Colonic mucosa (tissue), 4 donors: ENCODE measurements at places on chromosomes 1 and 21. TPM values are rescaled to one million over a fixed set of nuclear protein-coding genes. Genes with fewer than 3 reads are reported as not detected.

The SLC22A15 gene
- 1.2 TPM for total RNA-seq

The CAPN8 gene
- total RNA-seq: 102 TPM

The SPOCD1 gene
- total RNA-seq: 0.45 TPM

The SH2D1B gene
- total RNA-seq: 0.27 TPM

The PRELP gene
- 2.4 TPM for total RNA-seq

The LENEP gene
- total RNA-seq: not detected

The CDC73 gene
- 45.3 TPM for total RNA-seq

The S100B gene
- total RNA-seq: 3.3 TPM

The RGS16 gene
- total RNA-seq: 0.77 TPM

The OR2T3 gene
- total RNA-seq: not detected

The C1orf174 gene
- total RNA-seq: 19.4 TPM

The SLC5A9 gene
- total RNA-seq: 1.4 TPM

The S100A5 gene
- total RNA-seq: not detected

The NMNAT2 gene
- total RNA-seq: 0.27 TPM

DNA sequence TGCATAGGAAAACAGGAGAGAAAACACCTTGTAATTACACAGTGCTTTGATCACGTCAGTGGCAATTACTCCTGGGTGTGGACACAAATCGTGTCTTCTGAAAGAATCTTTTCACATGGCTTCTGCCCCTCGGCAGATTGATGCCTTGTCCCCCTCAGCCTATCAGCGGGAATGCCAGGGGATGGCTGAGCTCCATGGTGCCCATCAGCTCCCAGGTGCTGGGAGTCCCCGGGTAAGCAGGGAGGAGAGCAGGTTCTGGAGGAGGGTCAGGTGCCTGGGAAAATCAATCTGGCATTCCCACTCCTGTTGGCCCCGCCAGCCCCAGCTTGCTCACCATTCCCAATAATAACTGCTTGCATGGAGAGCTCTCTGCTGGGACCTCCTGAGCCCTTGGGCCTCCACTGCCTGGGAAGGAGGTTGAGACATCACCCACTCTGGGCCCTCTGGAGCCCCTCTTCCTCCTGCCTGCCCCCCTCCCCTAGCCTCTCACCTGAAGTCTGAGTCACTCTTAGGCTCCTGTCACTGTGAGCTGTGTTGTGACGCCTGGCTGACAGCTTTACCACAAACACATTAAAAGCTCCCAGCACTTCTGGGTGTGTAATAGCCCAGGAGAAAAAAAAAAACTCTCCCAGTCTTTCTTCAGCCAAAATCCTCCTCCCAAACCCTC, 4.9 kb downstream of the CAMK2N1 start:
- peaks cover 4% of the 10 kb centered on the region for H3K27me3 ChIP-seq
- DNase-seq: peak; percentile 65
- no peaks in the 10 kb centered on the region for H3K36me3 ChIP-seq
- no peak overlapping the region for H3K4me3 ChIP-seq

DNA sequence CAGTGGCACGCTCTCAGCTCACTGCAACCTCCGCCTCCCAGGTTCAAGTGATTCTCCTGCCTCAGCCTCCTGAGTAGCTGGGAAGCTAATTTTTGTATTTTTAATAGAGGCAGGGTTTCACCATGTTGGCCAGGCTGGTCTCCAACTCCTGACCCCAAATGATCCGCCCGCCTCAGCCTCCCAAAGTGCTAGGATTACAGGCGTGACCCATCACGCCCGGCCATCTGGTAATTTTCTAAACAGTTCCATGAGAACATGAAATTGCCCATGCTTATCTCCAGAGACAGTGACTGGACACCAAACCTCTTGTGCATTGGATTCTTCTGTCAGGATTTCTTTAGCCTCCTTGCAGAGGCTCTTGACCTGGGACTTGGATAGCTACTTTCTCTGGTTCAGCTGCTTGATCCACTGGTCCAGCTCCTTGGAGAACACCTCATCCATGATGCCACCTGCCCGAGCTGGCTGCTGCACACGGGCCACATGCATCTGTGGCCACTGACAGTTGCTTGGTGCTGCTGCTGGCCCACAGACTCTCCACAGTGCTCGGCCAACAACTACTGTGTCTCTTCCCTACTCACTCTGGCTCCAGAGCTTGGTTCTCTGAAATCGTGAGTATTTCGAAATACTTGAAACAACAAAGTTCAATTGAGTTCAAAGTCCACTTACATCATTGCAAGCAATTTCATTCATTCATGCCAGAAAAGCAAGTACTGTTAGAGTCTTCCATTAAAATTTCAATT, 40.0 kb upstream of the CTPS1 start:
- no peak overlapping the region for H3K4me3 ChIP-seq
- no peaks in the 10 kb centered on the region for H3K27me3 ChIP-seq
- H3K36me3 ChIP-seq: no peaks in the 10 kb centered on the region
- no peak overlapping the region for H3K27ac ChIP-seq
- DNase-seq: no peak

GRCh38 chr1:33043267-33044092, 6.8 kb upstream of the AK2 start:
- no peaks in the 10 kb centered on the region for H3K27me3 ChIP-seq
- DNase-seq: no peak
- no peaks in the 10 kb centered on the region for H3K4me1 ChIP-seq
- no peak overlapping the region for H3K27ac ChIP-seq

GRCh38 chr1:41325801-41326200, 35.4 kb upstream of the FOXO6 start:
- no peaks in the 10 kb centered on the region for H3K4me1 ChIP-seq
- no peak overlapping the region for H3K27ac ChIP-seq
- no peaks in the 10 kb centered on the region for H3K27me3 ChIP-seq
- DNase-seq: no peak

DNA sequence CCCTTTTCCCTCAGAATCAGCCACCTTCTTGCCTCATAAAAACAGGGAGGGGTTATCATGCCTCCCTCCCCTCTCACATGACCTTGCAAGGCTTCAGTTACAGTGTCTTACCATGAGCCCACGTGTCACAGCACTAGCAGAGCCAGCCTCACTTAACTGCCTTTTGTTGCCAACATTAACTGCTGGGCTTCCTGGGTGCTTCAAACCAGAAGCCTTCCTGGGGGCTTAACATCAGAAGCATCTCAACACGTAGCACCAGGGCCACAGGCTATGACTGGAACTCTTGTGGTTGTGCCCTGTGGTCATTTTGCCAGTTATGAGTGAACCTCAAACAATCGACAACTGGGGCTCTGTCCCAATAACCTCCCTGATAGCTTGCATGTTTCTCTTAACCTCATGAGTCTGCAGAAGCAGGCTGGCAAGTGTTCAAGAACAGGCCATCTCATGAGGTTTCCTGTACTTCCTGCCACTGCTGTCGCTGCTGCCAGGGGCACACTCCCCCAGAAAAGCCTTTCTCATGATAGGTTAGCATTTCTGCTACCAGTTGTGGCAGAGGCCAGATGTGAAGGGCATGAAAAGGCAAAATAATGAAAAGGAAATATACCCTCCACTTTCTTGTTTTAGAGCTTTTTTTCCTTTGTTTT, 132.2 kb downstream of the GLUL start:
- no peaks in the 10 kb centered on the region for H3K27me3 ChIP-seq
- H3K27ac ChIP-seq: no peak overlapping the region

DNA sequence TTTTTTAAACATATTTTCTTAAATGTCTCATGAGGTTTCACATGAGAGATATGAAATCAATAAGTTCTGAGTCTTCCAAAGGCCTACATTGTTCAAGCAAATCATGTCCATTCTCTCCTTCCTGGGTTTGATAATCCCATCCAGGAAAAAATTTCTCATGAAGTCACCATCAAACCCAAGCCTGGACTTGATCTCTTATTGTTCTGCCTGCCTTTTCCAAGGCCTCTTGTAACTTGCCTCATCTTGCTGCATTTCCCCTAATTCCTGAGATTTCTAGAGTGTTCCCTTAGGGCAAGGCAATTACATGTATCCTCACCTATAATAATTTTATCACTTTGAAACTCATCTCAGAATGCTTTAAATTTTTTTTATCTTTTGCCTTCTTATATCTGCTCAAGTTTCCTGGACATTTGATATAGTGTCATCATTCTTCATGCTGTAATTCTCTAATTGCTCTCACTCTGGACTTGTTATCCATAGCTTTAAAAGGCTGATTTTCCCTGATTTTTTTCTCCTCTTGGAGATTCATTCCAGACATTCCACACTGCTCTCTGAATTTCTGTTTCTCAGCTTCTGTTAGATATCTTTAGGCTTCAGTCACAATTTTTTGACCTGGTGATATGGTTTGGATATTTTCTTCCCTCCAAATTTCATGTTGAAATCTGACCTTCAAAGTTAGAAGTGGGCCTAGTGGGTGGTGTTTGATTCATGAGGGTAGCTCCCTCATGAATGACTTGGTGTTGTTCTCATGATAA, 126.4 kb downstream of the LRRC7 start:
- no peak overlapping the region for H3K4me3 ChIP-seq
- DNase-seq: no peak
- no peak overlapping the region for H3K27ac ChIP-seq
- H3K4me1 ChIP-seq: no peaks in the 10 kb centered on the region

GRCh38 chr1:39576016-39576657, 453 bp downstream of the PABPC4 start:
- H3K4me3 ChIP-seq: peak overlapping the region; percentile 84
- H3K27me3 ChIP-seq: no peaks in the 10 kb centered on the region
- peaks cover 20% of the 10 kb centered on the region for H3K4me1 ChIP-seq

GRCh38 chr1:82830690-82831380, 1030.1 kb downstream of the ADGRL2 start:
- H3K4me1 ChIP-seq: no peaks in the 10 kb centered on the region
- H3K36me3 ChIP-seq: no peaks in the 10 kb centered on the region
- no peak overlapping the region for H3K27ac ChIP-seq
- H3K27me3 ChIP-seq: no peaks in the 10 kb centered on the region

DNA sequence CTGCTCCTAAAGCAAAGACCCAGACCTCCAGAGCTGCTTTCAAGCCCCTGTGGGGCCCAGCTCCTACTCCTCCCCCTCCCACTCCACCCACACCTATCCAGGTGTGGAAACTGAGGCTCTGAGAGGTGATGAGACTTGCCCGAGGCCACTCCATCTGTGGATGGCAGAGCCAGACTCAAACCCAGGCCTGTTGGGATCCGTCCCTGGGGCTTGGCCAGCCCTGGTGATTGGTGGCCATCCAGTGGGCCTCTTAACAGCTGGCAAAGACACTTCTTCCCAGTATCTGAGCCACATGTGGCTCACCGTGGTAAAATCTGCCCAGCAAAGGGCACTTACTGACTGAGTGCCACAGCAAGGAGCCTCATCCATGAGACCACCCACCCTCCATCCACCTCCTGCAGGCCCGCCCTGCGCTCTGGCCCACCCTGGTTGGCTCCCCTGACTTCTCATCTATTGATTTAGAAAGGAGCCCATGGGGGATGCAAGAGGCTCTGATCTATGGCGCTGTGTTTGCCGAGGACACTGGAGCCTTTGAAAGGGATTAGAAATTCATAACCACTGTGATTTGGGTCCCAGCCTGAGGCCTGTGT, 398.5 kb downstream of the PTPRU start:
- H3K4me1 ChIP-seq: no peaks in the 10 kb centered on the region
- H3K27ac ChIP-seq: no peak overlapping the region
- no peaks in the 10 kb centered on the region for H3K27me3 ChIP-seq
- H3K4me3 ChIP-seq: no peak overlapping the region
- no peak for DNase-seq

DNA sequence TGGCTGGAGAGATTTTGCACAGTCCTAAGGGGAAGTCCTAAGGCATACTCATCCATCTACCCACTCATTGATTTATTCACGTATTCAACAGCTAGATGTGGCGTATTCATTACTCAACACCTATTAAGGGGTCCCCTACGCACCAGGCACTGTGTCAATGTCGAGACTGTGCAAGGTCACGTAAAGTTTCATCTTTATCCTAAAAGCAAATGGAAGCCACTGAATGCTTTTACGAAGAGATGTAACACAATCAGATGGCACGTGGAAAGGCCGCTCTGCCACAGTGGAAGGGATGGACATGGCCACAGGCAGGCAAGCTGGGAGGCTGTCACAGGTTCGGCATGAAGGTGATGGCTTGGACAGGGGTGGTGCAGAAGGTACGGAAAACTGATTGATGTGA, 66.3 kb upstream of the ZBTB18 start:
- H3K4me3 ChIP-seq: no peak overlapping the region
- H3K27ac ChIP-seq: no peak overlapping the region
- H3K36me3 ChIP-seq: no peaks in the 10 kb centered on the region
- H3K4me1 ChIP-seq: no peaks in the 10 kb centered on the region
- DNase-seq: no peak

DNA sequence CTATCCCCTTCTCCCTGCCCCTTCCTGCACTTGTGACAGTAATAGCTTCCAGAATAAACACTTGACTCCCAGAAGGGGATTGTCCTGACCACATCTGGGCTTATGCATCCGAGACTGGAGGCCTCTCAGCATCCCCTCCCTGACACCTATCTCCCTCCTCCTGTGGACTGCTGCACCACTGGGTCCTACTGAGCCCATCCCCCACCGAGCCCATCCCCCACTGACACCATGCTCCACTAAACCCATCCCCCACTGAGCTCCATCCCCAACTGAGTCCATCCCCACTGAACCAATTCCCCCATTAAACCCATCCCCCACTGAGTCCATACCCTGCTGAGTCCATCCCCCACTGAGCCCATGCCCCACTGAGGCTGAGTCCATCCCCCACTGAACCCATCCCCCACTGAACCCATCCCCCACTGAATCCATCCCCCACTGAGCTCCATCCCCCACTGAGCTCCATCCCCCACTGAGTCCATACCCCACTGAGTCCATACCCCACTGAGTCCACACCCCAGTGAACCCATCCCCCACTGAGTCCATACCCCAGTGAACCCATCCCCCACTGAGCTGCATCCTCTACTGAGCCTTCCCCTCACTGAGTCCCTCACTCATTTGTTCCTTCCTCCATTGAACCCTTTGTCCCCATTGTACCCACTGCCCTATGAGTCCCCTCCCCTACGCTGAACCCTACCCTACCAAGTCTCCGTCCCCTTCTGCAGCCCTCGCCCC, 5.6 kb downstream of the PDZK1IP1 start:
- DNase-seq: no peak
- H3K27ac ChIP-seq: no peak overlapping the region
- no peaks in the 10 kb centered on the region for H3K27me3 ChIP-seq
- H3K4me1 ChIP-seq: peaks cover 4% of the 10 kb centered on the region
- no peak overlapping the region for H3K4me3 ChIP-seq

- H3K27ac ChIP-seq: no peak overlapping the region
- no peaks in the 10 kb centered on the region for H3K27me3 ChIP-seq
- DNase-seq: no peak
- no peaks in the 10 kb centered on the region for H3K4me1 ChIP-seq
Observed at GRCh38 chr1:61320575-61320974, 238.2 kb downstream of the NFIA start.

GRCh38 chr21:45844181-45844580, 137.4 kb upstream of the COL6A1 start:
- DNase-seq: no peak
- no peak overlapping the region for H3K27ac ChIP-seq
- H3K4me1 ChIP-seq: no peaks in the 10 kb centered on the region
- no peaks in the 10 kb centered on the region for H3K36me3 ChIP-seq
- H3K4me3 ChIP-seq: no peak overlapping the region
- no peaks in the 10 kb centered on the region for H3K27me3 ChIP-seq

- no peak for DNase-seq
- H3K36me3 ChIP-seq: no peaks in the 10 kb centered on the region
- no peaks in the 10 kb centered on the region for H3K27me3 ChIP-seq
- H3K4me3 ChIP-seq: no peak overlapping the region
Observed at GRCh38 chr1:242005866-242006535, 7.1 kb upstream of the MAP1LC3C start.

- no peak overlapping the region for H3K27ac ChIP-seq
- DNase-seq: no peak
- H3K27me3 ChIP-seq: no peaks in the 10 kb centered on the region
- no peaks in the 10 kb centered on the region for H3K36me3 ChIP-seq
- H3K4me1 ChIP-seq: no peaks in the 10 kb centered on the region
Observed at GRCh38 chr1:2347896-2348295, 43.5 kb downstream of the MORN1 start.
